ENCODE measurements at places on chromosomes 6 and 20. TPM values are rescaled to one million over a fixed set of nuclear protein-coding genes. Genes with fewer than 3 reads are reported as not detected.

DNA sequence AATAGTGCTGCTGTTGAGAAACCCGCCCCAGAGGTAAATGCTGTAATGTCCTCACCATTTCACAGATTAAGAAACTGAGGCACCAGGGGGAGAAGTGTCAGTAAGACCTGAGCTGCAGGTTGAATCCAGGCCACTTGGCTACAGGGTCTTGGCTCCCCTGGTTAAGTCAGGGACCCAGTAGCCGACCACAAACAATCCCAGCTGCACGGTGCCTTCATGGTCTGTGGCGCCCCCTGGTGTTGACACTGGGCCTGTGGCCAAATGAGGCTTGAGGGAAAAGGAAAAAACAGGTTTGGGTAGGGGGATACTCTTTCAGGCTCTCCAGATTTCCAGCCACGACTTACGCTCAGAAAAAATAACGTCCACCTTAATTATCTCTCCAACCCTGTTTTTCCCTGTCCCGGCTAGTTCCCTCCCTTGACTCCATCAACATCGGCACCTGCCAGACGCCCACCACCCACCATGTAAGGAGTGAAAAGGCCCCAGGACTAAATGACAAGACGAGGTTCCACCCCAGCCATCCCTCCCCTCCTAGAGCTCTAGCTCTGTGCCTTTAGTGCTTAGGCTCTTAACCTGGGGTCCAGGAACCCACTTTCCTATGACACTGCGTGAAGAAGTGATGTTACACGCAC lies 47.7 kb upstream of the POLR1H start:
- no peak for DNase-seq

GRCh38 chr6:16729183-16729691 lies 32.0 kb downstream of the ATXN1 start:
- DNase-seq: no peak

DNA sequence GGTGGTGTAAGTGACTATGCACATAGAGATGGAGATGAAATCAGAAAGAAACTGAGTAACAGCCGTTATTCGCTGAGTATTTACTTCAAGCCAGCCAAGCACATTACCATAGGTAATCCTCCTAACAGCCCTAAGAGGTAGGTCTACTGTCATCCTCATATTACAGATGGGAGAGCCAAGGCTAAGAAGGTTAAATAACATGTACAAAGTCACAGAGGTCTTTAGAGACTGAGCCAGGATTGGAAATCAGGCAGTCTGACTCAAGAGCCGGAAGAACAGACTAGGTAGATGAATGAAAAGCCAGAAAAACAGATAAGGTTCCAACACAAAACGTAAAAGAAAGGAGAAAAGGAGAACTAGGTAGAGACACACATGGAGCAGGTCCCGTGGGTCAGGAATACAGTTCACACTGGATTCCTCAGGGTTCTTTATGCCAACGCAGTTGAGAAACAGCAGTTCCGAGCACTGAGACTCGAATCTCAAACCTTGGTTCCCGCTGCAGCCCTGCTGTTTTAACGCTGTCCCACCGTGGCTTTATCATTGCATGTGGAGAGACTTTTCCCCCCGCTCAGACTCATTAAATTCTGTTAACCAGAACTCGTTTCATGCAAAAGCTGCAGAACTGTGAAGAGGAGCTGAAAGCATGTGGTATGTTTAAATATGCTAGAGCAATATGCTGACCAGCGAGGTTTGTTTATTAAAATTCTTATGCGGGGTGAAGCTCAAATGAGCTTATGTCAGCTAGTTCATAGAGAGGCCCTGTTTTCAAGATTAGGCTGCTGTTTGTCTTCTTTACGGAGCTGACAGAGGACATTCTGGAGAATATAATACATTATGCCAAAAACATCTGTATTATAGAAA lies 537.9 kb downstream of the CD83 start:
- no peak for DNase-seq

DNA sequence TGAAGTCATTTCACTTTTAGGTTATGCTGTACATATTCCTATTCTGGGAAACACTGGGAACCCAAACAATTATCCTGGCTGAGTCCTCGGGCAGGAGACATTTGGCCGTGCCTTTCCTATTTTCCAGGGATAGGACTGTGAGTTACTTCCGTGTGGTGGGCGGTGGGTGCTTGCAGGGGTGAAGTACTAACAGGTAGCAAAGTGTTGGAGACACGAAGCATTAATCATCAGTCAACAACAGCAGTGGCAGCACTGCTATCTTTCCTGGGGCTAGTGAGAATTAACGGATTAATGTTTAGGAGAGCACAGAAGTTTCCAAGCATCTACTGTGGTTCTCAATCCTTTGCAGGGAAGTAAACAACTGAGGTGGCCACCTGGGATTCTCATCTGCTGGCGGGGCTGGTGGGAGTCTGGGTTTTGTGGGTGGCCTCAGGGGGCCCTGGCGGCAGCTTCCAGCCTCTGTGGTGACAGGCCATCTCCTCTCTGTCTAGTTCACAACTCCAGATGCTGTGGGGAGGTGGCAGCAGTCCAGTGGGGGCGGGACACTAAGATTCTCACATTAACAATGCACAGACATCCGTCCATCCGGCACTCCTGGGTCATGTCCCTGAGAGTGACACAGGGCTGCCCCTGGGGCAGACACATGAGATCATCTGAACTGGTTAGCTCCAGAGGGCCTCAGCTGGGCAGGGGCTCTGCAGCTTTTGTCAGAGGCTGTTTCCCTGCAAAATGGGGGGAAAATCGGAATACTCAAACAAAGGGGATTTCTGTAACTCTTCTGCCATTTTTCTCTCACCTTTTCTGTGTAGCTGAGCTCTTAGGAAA lies 90.9 kb downstream of the GJA10 start:
- DNase-seq: peak; percentile 63

GRCh38 chr20:44010162-44010704 lies 95.6 kb downstream of the TOX2 start:
- no peak for DNase-seq

The HAO1 gene
- total RNA-seq: not detected

The TREM1 gene
- not detected for total RNA-seq

The CTCFL gene
- total RNA-seq: not detected

All from right atrium auricular region (tissue), 2 donors.